Occipital lobe (tissue), 3 donors: ENCODE measurements at places on chromosomes 1 and 21.
A peak's percentile ranks its signal among the peaks of the same experiment; 100 is the strongest.

- no peak for DNase-seq
These were observed 105.3 kb upstream of the CLDN14 start for GRCh38 chr21:36584980-36585940.

- DNase-seq, result peak; percentile 83
These were observed at the start of gene CDC42BPA for GRCh38 chr1:227318016-227318852. Gene CDC42BPA, minus strand, starts transcription at chr1:227318492. Its CDS starts 1,310 bp downstream, at chr1:227317182.

GRCh38 chr1:206833801-206834200 is 31.6 kb upstream of the IL20 start:
- DNase-seq, result no peak

GRCh38 chr1:215992620-215993019 is 425.5 kb downstream of the KCTD3 start:
- no peak for DNase-seq

- no peak for DNase-seq
These were observed 3.2 kb downstream of the NIT1 start for GRCh38 chr1:161121042-161121650.

- no peak for DNase-seq
These were observed 34.3 kb downstream of the PIK3C2B start for GRCh38 chr1:204460346-204460745.

- DNase-seq, result no peak
These were observed 143.9 kb downstream of the SIPA1L2 start for GRCh38 chr1:232486006-232486405.
